ENCODE measurements at places on chromosomes 5 and 9.

DNA sequence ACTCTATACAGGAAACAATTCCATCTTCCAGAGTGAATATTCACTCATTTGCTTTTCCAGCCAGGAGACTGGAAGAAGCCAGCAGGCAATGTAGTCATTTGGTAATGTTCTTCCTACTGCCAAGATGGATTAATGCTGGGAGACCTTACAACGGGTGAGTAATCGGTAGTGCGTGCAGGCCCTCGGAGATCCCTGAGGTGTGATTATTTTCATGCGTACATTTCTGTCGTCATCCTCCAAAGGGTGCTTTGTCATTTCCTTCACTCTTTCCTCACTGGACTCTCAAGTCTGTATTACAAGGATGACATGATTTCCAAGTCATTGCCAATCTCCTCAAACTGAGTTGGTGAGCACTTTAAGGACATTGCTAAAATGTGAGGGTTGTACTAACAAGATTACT lies 263.5 kb downstream of the CWC27 start:
- DNase-seq: no peak

DNA sequence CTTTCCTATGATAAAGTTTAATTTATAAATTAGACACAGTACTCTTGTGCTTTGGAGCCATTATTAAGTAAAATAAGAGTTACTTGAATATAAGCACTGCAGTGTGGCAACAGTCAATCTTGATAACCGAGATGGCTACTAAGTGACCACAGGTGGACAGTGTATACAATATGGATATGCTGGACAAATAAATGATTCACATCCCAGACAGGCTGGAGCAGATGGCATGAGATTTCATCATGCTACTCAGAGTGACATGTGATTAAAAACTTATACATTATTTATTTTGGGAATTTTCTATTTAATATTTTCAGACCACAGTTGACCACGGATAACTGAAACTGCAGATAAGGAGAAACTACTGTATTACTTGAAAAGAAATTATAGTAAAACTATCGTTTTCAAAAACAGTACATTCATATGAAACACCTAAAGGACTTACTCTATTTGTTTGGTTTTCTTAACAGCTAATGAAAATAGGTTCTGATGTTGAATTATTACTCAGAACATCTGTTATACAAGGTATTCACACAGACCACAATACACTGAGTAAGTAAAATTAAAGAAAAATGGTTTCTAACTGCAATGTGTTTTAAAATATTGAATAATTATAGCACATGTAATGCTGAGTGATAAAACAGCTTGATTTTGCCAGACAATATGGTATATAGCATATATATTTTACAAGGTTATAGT lies 16.0 kb downstream of the LYRM7 start:
- DNase-seq: no peak

- no peak for DNase-seq
Measured at GRCh38 chr5:163459462-163459818, 462 bp downstream of the NUDCD2 start.

- DNase-seq: no peak
Measured at GRCh38 chr5:132943362-132944022, 19.9 kb downstream of the AFF4 start.

- DNase-seq: no peak
Measured at GRCh38 chr5:157558041-157558595, 17.5 kb downstream of the ADAM19 start.

DNA sequence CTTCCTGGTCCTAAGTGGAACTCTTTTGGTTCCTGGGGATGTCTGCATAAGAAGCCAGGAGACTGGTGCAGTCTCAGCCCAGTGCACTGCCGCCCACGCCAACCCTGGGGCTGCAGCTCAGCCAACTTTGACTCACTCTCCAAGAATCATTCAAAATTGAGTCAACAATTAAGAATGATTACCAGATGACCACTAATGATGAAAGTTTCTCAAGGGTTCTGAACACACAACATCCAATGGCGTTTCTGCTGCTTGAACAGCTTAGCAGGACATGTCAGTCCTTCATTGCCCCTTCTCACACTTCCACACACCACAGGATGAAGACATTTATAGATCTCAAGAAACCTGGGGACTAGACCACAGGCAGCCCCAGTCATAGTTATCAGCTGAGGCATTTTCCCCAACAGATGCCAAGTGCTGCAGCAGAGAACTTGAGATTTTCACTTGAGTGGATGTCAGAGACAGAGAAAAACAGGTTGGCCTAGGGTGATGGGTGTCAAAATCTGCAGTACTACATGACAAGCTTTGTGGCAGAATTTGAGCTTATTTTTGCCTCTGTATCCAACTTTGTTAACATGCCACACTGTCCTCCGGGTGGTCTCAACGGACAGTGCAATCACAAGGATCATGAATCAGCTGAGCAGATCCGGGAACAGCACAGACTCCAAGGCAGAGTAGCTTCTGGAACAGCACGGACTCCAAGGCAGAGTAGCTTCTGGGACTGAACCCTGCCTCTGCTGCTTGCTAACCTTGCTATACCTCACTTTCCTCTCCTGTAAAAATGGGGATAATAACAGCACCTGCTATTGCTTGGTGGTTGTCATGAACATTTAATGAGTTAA lies 356.1 kb downstream of the SPOCK1 start:
- DNase-seq: no peak

- DNase-seq: no peak
Measured at GRCh38 chr5:136999787-137000186, 499.3 kb downstream of the SPOCK1 start.

GRCh38 chr5:14501353-14502293 lies 80.0 kb upstream of the OTULINL start:
- DNase-seq: no peak

DNA sequence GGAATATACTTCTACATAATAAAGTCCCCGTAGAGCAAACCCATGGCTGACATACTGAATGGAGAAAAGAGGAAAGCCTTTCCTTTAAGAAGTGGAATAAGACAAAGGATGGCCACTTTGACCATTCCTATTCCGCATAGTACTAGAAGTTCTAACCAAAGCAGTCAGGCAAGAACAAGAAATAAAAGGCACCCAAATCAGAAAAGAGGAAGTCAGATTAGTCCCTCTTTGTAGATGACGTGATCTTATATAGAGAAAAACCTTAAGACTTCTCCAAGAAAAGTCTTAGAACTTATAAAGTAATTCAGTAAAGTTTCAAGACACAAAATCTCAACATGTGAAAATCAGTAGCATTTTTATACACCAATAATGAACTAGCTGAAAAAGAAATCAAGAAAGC lies 133.9 kb downstream of the GIN1 start:
- no peak for DNase-seq

- DNase-seq: no peak
Measured at GRCh38 chr5:41955432-41956024, 30.4 kb downstream of the FBXO4 start.

- no peak for DNase-seq
Measured at GRCh38 chr9:26129217-26129616, 451.0 kb upstream of the TUSC1 start.
